ENCODE measurements at places on chromosomes 13 and 19.
A peak's percentile ranks its signal among the peaks of the same experiment; 100 is the strongest.

DNA sequence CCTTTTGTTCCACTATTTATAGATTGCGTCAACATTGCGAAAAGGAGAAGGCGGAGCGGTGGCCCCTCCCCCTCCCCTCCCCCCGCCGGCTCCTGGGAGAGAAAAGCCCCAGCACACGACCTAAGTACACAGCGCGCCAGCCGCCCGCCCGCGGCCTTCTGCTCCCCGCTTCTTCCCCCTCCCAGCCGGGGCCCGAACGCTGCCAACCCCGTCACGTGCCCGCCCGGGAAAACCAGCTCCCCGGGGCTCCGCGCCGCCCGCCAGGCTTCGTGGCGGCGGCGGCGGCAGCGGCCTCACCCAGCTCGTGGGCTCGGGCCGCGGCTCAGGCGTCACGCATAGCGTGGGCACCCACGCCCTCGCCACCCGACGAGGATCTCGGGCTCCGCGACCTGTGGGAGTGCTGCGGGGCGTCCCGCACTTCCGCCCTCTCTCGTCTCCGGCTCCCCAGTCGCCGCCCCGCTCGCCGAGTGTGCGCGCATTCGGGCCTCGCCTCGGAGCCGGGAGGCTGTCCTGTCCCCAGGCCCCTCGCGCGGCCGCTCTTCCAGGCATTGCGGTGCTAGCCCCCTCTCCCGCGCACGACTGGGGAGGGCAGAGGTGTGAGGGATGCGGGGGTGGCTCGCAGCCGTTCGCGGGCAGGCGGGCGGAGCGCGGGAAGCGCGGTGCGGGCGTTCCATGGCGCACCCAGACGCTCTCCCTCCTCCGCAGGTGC lies 110.5 kb downstream of the KCNRG start:
- peak; percentile 94 for DNase-seq

GRCh38 chr19:5369962-5370367 lies 29.4 kb upstream of the PTPRS start:
- DNase-seq: no peak

DNA sequence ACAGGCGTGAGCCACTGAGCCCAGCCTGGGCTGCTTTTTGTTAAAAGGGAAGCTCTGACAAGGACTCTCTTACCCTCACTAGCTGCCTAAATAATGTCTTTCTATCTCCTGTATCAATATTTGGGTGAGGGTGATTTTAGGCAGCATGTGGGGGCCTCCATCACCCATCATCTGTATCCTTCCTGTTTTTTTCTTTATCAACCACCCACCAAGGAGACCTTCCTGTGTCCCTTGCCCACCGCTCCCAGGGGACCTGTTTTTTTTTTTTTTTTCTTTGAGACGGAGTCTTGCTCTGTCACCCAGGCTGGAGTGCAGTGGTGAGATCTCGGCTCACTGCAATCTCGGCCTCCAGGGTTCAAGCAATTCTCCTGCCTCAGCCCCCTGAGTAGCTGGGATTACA lies 5.4 kb upstream of the NDUFB7 start:
- no peak for DNase-seq

DNA sequence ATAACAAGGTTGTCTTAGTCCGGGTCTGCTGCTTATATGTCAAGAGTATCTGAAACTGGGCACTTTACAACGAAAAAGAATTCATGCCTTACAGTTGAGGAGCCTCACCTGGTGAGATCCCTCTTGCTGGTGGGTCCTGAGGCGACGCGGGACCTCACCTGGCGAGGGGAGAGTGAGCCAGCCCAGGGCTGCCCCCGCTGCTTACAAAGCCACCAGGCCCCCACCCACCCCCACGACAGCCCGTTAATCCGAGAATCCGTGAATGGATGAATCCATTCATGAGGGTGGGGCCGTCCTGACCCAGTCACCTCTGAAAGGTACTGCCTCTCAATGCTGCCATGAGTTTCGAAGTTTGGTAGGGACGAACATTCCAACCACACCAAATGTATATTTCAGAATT lies 54.0 kb upstream of the F7 start:
- DNase-seq: no peak

GRCh38 chr19:2110822-2111221 lies 14.1 kb downstream of the IZUMO4 start:
- DNase-seq: no peak

DNA sequence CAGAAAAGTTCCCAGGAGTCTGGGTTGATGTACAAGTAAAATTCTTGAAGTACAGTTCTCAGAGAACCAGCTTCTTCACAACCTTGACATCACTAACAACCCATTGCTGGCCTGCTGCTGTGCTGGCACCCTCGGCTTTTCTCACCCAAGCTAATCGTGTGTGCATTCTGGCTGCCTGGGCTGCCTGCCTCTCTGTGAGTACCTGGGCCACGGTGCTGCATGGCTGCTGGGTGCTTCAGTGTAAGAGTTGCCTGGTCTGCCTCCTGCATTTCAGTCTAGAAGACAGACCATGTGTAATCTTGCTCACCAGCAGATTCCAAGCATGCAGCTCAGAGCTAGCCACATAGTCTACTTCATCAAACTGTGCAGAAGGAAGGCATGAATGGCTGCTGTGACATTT lies 50.5 kb upstream of the MEDAG start:
- DNase-seq: no peak

- no peak for DNase-seq
Observed at GRCh38 chr19:49224879-49225278, 67.3 kb downstream of the TRPM4 start.

DNA sequence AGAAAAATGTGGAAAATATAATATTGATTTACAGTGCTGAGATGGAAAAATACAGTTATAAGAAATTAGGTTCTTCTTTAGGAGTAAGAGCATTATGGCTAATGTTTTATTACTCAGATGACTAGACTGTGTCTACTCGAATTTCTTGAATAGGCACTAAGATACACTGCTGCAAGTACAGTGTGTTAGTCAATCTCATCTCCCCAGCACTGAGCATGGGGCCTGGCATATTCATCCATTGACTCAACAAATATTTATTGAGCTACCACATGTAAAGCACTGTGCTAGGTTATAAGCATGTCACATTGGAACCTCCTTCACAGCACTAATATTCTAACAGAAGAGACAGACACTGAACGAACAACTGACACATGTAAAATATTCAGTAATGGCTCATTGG lies 242.5 kb upstream of the GPC6 start:
- DNase-seq: no peak

DNA sequence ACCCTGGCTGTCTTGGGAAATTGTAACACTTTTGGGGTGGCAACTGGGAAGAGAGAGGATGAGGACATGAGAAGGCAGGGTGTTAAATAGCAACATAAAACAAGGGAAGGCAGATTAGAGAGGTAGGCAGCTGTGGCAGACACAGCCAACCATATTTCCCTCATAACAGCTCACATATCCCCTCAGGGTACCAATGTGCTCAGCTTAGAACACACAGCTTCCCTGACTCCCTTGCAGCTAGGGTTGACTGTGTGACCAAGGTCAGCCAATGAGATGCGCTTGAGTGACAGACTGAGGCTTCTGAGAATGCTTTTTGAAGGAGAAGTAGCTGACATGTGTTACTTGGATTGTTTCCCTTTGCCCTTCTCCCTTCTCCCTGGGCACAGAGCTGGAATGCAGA lies 28.8 kb upstream of the SPATA13 start:
- no peak for DNase-seq

- peak; percentile 93 for DNase-seq
Observed at GRCh38 chr19:1239796-1240737, 1.5 kb upstream of the ATP5F1D start.

DNA sequence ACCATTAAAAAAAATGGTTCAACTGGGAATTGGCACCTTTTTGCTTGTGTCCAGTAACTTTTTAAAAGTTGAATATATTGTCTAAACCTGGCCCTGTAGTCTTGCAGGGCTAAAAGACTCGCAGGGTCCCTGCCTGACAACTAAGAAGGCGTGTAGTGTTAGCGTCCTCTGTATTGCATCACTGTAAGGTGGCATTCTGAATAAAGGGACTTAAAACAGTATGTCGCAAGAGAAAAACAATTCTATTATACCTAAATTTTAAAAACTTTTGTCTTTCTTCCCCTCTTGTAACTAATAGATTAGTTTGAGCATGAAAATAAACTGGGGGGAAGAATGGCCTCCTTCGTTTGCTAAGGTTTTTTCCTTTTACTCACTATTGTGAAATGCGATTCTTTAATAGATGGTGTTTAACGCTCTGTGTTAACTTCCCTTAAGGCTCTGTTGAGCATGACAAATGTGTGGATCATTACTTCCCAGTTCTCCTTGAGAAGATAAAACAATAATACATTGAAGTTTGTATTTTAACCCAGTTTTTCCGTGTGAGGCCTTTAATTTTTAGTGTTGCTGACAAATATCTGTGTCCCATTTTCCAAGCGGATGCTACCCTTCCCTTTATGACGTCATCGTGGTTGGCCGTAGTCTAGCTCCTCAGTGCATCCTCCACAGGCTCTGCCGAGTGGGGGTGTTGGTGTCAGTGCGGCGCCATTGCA lies 134.6 kb downstream of the KATNAL1 start:
- no peak for DNase-seq

Data from left forelimb (tissue), 1 donor.